ENCODE measurements at places on chromosomes 2 and 18. TPM values are rescaled to one million over a fixed set of nuclear protein-coding genes. Genes with fewer than 3 reads are reported as not detected.

Gene TMEM150A
- total RNA-seq, result 9.5 TPM

Gene NABP1
- total RNA-seq, result 3.7 TPM

GRCh38 chr2:217695033-217695520, 307.7 kb downstream of the TNS1 start:
- no peak for DNase-seq

DNA sequence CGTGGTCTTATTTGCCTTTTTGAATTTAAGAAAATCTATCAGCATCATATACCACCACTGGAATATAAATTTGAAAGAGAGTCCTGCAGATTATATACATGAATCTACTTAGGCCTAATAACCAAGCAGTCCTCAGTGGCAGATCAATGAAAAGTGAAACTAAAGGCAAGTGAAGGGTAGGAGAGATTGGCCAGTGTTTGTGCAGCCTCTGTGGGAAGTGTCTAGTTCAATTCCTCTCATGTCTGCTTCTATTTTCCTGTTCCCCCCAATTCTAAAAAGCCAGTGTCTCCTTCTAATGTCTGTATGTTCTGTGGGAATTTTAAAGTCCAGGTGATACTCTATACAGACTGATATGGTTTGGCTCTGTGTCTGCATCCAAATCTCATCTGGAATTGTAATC, 61.9 kb downstream of the FN1 start:
- no peak for DNase-seq
